CD4-positive, alpha-beta T cell treated with Interleukin-15 for 4 hours (primary cell): ENCODE measurements at places on chromosomes 6 and 20.
A peak's percentile ranks its signal among the peaks of the same experiment; 100 is the strongest.

GRCh38 chr6:41966214-41966920 is 24.8 kb upstream of the CCND3 start:
- DNase-seq, result no peak

- no peak for DNase-seq
These were observed 38.5 kb upstream of the CAP2 start for GRCh38 chr6:17354700-17355403.

DNA sequence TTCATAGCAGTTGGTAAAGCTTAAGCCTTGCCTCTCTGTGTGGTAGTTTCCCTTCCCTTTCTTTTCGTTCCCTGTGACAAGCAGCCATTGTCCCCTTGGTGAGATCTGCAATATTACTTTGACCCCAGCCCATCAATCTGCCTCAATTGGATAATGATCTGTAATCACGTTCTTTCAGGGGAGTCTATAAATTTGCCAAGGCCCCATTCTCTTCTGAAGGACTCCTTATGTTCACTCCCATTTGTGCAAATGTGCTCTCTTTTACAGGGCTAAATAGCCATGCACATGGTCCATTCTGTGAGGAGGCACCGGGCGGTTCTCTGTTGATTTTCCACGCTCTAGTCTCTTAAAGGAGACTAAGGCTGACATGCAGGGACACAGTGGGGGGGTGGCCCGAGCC is 660.4 kb upstream of the SLC35B3 start:
- no peak for DNase-seq

GRCh38 chr6:91786474-91787184 is 1199.8 kb upstream of the MAP3K7 start:
- DNase-seq, result no peak

GRCh38 chr20:46349035-46349741 is 40.9 kb upstream of the CDH22 start:
- DNase-seq, result peak; percentile 37

- DNase-seq, result no peak
These were observed 56.9 kb upstream of the ENPP4 start for GRCh38 chr6:46072866-46073265.
